Breast epithelium (tissue), 4 donors: ENCODE measurements at places on chromosomes 1 and 21.

- H3K27me3 ChIP-seq: no peaks in the 10 kb centered on the region
- no peaks in the 10 kb centered on the region for H3K4me1 ChIP-seq
- no peaks in the 10 kb centered on the region for H3K36me3 ChIP-seq
- no peak overlapping the region for H3K27ac ChIP-seq
- DNase-seq: no peak
- H3K4me3 ChIP-seq: no peak overlapping the region
Measured at GRCh38 chr1:23657659-23658275, 33.8 kb upstream of the RPL11 start.

- no peak within 1 kb of the TSS for H3K4me3 ChIP-seq
- H3K4me1 ChIP-seq: peaks cover 4% of the 10 kb centered on the region
- H3K36me3 ChIP-seq: no peaks in the 10 kb centered on the region
- DNase-seq: no peak
- no peak within 1 kb of the TSS for H3K27ac ChIP-seq
Measured at GRCh38 chr1:204870160-204870912, at the start of gene NFASC. TSS of gene NFASC (plus strand) at chr1:204870862. CDS start at chr1:204944316, 73,454 bp downstream.

- no peak overlapping the region for H3K4me3 ChIP-seq
- no peaks in the 10 kb centered on the region for H3K36me3 ChIP-seq
- no peak overlapping the region for H3K27ac ChIP-seq
- no peak for DNase-seq
- H3K27me3 ChIP-seq: no peaks in the 10 kb centered on the region
Measured at GRCh38 chr1:6365047-6365446, 28.5 kb downstream of the ACOT7 start.

DNA sequence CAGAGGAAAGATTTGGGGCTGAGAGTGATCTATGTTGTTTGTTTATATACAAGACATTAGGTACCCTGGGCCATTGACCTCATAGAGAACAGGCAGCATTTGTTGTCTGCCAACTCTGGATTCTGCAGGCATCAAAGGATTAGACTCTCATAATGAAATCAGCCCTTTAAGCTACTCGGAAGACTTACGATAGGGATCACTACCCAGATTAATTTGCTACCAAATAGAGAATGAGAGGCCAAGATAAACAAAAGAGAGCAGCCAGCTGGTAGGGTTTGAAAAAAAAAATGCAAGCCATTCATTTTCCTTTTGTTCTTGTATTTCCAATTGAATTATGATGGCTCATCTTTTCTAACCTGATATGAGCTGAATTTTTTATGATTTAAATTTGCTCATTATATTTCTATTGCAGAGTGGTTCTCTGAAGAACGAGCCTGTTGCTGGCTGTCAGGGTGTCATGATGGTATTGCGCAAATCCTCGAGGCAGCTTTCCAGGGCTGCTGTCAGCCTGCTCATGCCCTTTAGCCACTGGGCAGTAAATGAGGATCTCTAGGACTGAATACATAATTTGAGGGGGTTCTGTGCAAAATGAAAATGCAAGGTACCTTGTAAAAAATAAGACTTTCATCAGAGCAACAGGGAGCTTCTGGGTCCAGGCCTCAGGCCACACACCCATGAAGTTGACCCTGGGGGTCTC lies 116.4 kb upstream of the KCNJ15 start:
- H3K27ac ChIP-seq: peak overlapping the region; percentile 53
- H3K4me3 ChIP-seq: no peak overlapping the region
- no peaks in the 10 kb centered on the region for H3K36me3 ChIP-seq
- DNase-seq: no peak
- H3K4me1 ChIP-seq: no peaks in the 10 kb centered on the region
- no peaks in the 10 kb centered on the region for H3K27me3 ChIP-seq

- no peak for DNase-seq
- H3K4me1 ChIP-seq: peaks cover 3% of the 10 kb centered on the region
- H3K27me3 ChIP-seq: no peaks in the 10 kb centered on the region
- no peaks in the 10 kb centered on the region for H3K36me3 ChIP-seq
Measured at GRCh38 chr1:36326499-36326898, 3.1 kb upstream of the EVA1B start.

DNA sequence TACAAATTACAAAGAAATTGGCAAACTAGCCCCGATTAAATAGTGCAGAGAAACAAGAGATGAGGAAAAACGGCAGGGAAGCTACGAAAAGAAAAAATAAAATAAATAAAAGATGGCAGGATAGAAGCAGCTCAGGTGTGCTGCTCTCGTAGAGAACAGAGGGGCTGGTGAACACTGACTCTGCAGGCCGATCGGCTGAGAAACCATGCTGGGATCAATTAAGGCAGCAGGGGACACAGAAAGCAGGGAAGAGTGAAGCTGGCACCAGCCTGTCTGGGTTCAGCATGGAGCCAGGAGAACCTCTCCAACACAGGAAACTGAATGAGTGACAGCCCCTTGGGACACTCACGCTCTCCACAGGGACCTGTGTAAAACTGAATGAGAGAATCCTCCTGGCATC lies 39.5 kb upstream of the TMPRSS15 start:
- no peaks in the 10 kb centered on the region for H3K4me1 ChIP-seq
- H3K36me3 ChIP-seq: no peaks in the 10 kb centered on the region
- no peak for DNase-seq
- no peaks in the 10 kb centered on the region for H3K27me3 ChIP-seq
- no peak overlapping the region for H3K27ac ChIP-seq

DNA sequence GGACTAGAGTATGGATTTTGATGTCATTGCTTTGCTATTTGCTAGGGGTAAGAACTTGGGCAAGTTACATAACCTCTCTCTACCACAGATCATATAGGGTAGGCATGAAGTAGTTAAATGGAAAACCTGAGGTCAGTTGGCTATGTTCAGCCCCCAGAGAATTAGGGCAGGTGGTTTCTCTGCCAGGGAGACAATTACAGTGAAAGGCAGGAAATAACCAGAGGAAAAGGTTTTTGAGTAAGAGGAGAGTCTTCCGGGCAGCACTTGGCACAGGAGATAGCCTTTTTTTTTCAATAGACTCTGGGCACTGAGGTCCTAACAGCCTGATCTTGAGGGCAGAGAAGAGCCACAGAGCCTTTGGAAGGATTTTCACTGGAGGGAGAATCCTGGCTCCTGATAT lies 16.7 kb upstream of the SERBP1 start:
- H3K4me1 ChIP-seq: no peaks in the 10 kb centered on the region
- no peak overlapping the region for H3K27ac ChIP-seq
- no peaks in the 10 kb centered on the region for H3K27me3 ChIP-seq

DNA sequence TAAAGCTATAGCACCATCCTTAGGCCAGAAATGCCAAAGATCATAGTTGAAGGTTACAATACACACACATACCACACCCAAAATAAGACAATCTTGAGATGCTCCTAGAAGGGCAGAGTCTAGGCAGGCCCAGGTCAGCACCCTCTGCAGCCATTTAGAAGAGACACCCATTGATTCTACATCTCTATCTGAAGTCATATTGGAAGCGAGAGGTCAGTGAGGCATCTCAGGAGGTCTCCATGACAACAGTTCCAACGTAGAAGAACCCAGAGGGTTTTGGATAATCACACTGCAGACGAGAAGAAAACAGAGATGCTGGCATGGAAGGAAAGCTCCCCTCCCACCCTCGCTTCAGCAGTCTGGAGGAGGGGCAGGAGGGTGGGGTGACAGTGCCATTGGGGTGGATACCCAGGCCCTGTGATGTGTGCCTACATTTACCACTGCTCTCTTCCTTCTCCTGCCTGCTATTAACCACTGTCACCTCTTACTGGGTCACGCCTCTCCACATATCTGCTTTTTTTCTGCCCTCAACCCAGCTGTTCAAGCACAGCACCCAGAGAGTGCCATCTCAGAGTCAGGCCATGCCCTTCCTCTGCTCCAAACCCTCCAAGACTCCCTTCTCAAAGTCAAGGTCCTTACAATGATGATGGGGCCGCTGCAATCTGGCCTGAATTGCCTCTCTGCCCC lies 6.2 kb downstream of the TMCO4 start:
- H3K27me3 ChIP-seq: no peaks in the 10 kb centered on the region
- no peaks in the 10 kb centered on the region for H3K4me1 ChIP-seq
- no peak overlapping the region for H3K4me3 ChIP-seq
- no peaks in the 10 kb centered on the region for H3K36me3 ChIP-seq
- no peak for DNase-seq
- no peak overlapping the region for H3K27ac ChIP-seq

- H3K27ac ChIP-seq: no peak overlapping the region
- H3K4me1 ChIP-seq: no peaks in the 10 kb centered on the region
- DNase-seq: no peak
- no peak overlapping the region for H3K4me3 ChIP-seq
- no peaks in the 10 kb centered on the region for H3K36me3 ChIP-seq
- no peaks in the 10 kb centered on the region for H3K27me3 ChIP-seq
Measured at GRCh38 chr1:232589812-232590743, 39.9 kb downstream of the SIPA1L2 start.

GRCh38 chr1:20497506-20497905 lies 10.4 kb downstream of the MUL1 start:
- no peaks in the 10 kb centered on the region for H3K4me1 ChIP-seq
- H3K27ac ChIP-seq: no peak overlapping the region
- no peaks in the 10 kb centered on the region for H3K27me3 ChIP-seq
- peaks cover 9% of the 10 kb centered on the region for H3K36me3 ChIP-seq
- DNase-seq: no peak
- no peak overlapping the region for H3K4me3 ChIP-seq

DNA sequence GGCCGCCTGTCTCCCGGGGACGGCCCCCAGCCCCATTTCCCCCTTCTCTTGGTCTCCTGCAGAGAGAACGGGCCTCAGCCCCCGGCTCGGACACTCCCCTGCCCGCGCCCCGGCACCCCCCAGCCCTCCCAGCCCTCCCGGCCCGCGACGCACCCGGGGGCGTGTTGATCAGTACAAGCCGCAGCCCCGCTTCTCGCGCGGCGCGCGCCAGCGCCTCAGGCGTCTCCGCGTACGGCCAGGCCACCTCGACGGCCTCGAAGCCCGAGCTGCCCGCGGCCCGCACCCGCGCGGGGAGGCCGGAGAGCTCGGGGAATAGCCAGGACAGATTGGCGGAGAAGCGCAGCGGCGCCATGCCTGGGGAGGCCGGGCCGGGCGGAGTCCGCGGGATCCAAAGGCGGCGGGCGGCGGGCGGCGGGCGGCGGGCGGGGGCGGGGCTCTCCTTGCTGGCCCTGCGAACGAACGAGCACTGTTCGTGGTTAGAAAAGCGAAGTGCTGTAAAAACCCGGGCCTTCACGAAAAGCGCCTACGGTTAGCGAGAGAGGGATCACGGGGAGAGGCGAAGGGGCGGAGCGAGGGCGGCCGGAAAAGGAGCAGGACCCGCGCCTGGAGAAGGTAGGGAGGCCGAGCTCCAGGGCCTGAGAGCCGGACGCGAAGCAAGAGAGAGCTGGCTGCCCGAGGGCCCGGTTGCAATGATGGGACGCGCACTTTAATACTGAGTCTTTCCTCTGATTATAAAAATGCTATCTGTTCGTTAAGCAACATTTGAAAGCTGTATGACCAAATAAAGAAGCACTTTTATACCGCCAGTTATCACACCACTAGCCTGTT lies at the start of gene HYI:
HYI (minus strand) TSS at position 490 of the 828 bp plus-strand sequence; CDS start at position 352, 138 bp downstream.
- peak; percentile 75 for DNase-seq
- H3K4me1 ChIP-seq: no peaks in the 10 kb centered on the region
- H3K27ac ChIP-seq: peak within 1 kb of the TSS; percentile 96
- no peaks in the 10 kb centered on the region for H3K27me3 ChIP-seq
- peak within 1 kb of the TSS; percentile 57 for H3K4me3 ChIP-seq
- no peaks in the 10 kb centered on the region for H3K36me3 ChIP-seq

DNA sequence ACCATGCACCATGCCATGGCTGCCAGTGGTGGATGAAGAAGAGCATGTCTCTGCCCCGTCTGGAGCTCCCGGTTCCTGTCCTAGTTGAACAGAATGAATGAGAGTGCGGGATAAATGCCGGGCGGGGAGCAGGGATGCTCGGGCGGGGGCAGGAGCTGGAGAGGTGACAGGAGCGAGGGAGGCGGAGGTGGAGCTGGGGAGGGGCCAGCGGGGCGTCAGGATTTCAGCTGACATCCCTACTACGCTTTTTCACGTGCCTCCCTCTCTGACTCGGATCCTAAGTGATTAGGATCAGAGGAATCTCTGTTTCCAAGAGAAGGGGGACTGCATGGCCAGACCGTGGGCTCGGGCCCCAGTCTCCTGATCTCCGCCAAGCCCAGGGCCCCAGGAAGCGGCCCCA lies 47.3 kb downstream of the TP73 start:
- peaks cover 11% of the 10 kb centered on the region for H3K4me1 ChIP-seq
- H3K4me3 ChIP-seq: no peak overlapping the region
- peaks cover 68% of the 10 kb centered on the region for H3K27me3 ChIP-seq
- H3K27ac ChIP-seq: no peak overlapping the region
- H3K36me3 ChIP-seq: no peaks in the 10 kb centered on the region

- H3K27ac ChIP-seq: no peak overlapping the region
- no peaks in the 10 kb centered on the region for H3K36me3 ChIP-seq
- no peak for DNase-seq
- no peaks in the 10 kb centered on the region for H3K27me3 ChIP-seq
- no peak overlapping the region for H3K4me3 ChIP-seq
- no peaks in the 10 kb centered on the region for H3K4me1 ChIP-seq
Measured at GRCh38 chr1:92662048-92662447, 122.9 kb downstream of the EVI5 start.

- H3K4me1 ChIP-seq: peaks cover 22% of the 10 kb centered on the region
- DNase-seq: no peak
- no peaks in the 10 kb centered on the region for H3K36me3 ChIP-seq
- peaks cover 15% of the 10 kb centered on the region for H3K27me3 ChIP-seq
- H3K4me3 ChIP-seq: no peak overlapping the region
Measured at GRCh38 chr1:921011-921837, 2.5 kb upstream of the SAMD11 start.

- no peaks in the 10 kb centered on the region for H3K4me1 ChIP-seq
- H3K27ac ChIP-seq: no peak overlapping the region
- DNase-seq: no peak
- no peak overlapping the region for H3K4me3 ChIP-seq
- H3K36me3 ChIP-seq: no peaks in the 10 kb centered on the region
Measured at GRCh38 chr1:111154021-111154999, 14.3 kb downstream of the CEPT1 start.

GRCh38 chr21:45555557-45556301 lies 13.5 kb upstream of the SLC19A1 start:
- no peaks in the 10 kb centered on the region for H3K4me1 ChIP-seq
- H3K36me3 ChIP-seq: no peaks in the 10 kb centered on the region
- DNase-seq: peak; percentile 88
- peak overlapping the region; percentile 87 for H3K4me3 ChIP-seq

DNA sequence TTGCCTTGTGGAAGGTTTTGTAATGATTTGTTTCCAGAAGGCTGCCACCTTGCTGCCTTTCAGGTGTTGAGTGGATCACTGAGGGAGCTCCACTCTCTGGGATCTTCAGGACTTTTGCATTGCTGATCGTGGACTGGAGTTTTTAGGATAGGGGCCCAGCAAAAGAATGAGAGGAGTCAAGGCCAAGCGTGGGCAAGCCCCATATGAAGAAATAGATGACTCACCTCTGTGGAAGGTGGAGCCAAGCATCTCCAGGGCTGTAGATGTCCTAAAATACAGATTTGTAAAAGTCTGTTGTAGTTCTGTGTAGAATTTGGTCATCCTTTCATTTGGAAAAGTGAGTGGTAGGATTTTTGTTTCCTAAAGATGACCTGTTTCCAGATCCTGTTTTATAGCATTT lies 67.0 kb downstream of the ST3GAL3 start:
- no peaks in the 10 kb centered on the region for H3K4me1 ChIP-seq
- H3K36me3 ChIP-seq: no peaks in the 10 kb centered on the region
- no peaks in the 10 kb centered on the region for H3K27me3 ChIP-seq
- no peak overlapping the region for H3K27ac ChIP-seq
- no peak for DNase-seq
- H3K4me3 ChIP-seq: no peak overlapping the region

GRCh38 chr1:113683384-113684152 lies 75.7 kb downstream of the PHTF1 start:
- H3K4me3 ChIP-seq: no peak overlapping the region
- no peak for DNase-seq
- no peaks in the 10 kb centered on the region for H3K27me3 ChIP-seq
- H3K27ac ChIP-seq: peak overlapping the region; percentile 26
